CD4-positive, alpha-beta T cell treated with Interleukin-4 for 4 hours (primary cell): ENCODE measurements at places on chromosomes 6 and 20.

DNA sequence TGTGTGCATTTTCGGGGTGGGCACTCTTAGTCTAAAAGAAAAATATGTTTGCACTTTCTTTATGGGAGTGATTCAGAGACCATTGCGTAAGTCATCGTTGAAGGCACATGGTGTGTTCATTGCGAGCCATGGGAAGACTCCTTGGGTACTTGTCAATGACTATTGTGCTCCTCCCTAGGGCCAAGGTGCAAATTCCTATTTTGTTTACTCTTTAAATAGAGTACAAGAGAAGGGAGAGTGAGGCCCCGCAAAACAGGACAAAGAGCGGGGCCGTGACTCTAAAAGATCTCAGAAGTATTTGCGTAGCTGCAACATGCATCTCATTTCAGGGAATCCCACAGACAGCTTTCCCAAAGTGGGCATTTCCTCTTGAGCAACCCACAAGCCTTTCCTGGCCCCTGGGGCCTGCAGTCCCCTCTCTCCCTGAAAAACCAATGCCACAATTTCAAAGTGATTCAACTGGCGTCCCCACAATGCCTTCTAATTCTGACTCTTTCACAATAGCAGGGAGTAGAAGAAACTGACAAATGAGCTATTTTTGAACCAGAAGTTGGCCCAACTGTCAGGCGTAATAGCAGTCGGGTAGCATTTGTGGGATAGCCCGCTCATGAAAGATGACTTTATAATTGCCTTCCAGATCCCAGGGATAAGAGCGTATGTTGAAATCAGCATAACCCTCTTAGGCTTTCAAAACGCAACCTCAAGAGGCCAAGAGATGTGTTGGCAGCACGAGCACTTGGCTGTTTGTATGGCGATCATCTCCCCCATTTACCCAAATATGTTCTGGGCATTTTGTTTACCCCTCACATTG, 277.9 kb upstream of the BMP2 start:
- DNase-seq: no peak

DNA sequence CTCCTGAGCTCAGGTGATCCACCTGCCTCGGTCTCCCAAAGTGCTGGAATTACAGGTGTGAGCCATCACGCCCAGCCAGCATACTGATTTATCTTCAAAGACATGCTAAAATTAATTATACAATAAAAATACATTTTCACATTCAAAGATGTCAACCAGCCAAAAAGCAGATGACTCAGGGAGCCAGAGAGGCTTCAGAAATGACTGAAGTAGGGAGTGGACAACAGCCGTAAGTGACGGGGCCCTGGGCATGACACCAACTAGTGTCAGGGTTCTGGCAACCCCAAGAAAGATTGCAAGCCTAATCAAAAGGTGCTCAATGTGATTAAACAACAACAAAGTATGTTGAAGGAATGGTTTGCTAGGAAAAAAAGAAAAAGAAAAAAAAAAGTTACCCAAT, 28.4 kb downstream of the GPLD1 start:
- DNase-seq: no peak

GRCh38 chr6:169938262-169938701, 186.9 kb downstream of the ERMARD start:
- no peak for DNase-seq

- no peak for DNase-seq
Observed at GRCh38 chr6:89364586-89364985, 12.1 kb upstream of the UBE2J1 start.

DNA sequence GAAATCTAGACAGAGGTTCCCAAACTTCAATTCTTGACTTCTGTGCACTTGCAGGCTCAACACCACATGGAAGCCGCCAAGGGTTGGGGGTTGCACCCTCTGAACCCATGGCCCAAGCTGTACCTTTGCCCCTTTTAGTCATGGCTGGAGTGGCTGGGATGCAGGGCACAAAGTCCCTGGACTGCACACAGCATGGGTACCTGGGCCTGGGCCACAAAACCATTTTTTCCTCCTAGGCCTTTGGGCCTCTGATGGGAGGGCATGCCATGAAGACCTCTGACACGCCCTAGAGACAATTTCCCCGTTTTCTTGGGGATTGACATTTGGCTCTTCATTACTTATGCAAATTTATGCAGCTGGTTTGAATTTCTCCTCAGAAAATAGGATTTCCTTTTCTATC, 342.0 kb downstream of the TPBG start:
- DNase-seq: no peak

- no peak for DNase-seq
Observed at GRCh38 chr20:258963-259362, 1.4 kb downstream of the DEFB132 start.

- no peak for DNase-seq
Observed at GRCh38 chr20:37529214-37529967, 1.7 kb upstream of the BLCAP start.

- DNase-seq: no peak
Observed at GRCh38 chr6:152170313-152170701, 362.8 kb downstream of the ESR1 start.

DNA sequence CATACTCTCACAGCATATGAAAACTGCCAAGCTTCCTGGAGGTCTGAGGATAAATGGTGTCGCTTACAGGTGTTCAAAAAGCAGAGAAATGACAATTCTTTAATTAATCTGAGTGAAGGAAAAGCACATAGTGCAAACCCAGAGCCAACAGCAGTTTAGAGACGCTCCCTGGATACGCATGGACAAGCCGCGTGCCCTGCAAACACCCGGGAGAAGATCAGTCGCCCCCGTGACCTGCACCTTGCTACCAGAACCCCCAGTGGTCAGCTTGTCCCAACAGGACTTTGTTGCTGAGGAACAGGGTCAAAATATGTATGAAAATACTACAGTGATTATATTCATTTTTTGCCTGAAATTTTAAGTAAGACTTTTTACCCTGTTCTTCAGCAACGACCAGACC, 93.9 kb downstream of the PSMG4 start:
- no peak for DNase-seq

DNA sequence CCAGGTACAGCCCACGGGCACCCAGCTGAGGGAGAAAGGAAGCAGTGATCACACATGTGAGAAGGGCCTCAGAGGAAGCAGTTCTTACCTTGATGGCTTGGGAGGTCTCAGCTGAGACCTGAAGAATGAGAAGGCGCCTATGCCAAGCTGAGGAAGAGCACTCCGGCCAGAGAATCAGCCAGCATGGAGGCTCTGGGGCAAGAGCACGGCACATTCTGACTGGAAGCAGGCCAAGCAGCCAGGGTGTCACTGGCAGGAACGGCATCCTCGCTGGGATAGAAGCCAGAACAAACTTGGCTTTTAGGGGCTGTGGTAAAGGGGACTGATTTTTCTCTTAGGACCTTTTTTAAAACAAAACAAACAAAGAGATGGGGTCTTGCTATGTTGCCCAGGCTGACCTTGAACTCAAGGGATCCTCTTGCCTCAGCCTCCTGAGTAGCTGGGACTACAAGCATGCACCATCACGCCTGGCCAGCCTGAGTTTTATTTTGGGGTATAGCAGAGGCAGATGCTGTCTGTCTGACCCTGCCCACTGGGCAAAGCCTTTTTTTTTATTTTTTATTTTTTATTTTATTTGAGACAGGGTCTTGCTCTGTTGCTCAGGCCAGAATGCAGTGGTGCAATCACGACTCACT, 17.6 kb downstream of the GHRH start:
- DNase-seq: no peak

GRCh38 chr20:41872930-41873329, 254.8 kb upstream of the CHD6 start:
- no peak for DNase-seq

GRCh38 chr6:139051396-139052060, 23.0 kb downstream of the ABRACL start:
- DNase-seq: no peak

- DNase-seq: no peak
Observed at GRCh38 chr6:115487331-115487730, 573.4 kb downstream of the FRK start.
